ENCODE measurements at places on chromosomes 6 and 20.

DNA sequence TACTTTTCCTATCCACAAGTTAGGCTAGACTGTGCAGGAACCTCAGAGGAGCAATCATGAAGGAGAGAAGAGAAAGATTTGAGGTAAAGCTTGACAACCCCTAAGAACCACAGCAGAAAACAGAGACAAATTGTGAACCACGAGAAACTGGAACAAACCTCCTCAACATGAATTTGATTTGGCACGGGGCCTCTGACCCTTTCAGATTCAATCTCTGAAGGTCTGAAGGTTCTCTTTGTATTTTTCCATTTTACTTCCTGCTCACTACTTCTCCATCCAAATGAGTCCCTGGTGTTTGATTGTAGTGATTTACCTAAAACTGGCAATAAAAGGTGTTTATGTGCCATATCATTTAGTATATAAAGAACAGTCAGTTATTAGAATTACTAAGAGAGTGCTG, 126.1 kb upstream of the STXBP5 start:
- DNase-seq: no peak

DNA sequence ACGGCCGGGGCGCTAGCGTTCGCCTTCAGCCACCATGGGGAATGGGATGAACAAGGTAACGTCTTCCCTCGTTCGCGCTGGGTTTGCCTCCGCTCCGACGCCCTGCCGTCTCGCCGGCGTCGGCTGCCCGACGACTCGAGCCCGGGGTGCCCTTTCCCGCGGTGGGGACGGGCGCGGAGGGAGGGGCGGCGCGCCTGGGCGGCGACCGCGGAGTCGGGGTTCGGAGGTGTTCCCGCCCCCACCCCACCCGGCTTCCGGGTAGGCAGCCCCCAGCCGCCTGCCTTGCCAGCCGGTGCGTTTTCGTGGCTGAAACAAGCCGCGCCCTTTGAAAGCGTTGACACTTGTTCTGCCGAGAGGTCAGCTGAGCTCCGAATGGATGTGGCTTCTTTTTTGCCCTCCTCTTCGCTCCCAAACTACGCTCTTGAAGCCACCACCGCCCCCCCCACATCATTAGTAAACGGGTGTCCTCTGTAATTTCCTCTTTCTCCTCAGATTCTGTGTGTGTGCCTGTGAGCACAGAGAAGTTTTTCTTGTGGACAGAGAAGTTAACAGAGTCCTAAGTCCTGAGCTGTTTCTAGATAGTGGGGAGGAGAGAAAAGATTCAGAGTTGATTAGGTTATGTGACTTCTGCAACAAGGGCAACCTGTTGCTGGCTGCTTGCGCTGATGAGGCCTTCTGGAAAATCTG, 362 bp downstream of the DUSP22 start:
- no peak for DNase-seq

DNA sequence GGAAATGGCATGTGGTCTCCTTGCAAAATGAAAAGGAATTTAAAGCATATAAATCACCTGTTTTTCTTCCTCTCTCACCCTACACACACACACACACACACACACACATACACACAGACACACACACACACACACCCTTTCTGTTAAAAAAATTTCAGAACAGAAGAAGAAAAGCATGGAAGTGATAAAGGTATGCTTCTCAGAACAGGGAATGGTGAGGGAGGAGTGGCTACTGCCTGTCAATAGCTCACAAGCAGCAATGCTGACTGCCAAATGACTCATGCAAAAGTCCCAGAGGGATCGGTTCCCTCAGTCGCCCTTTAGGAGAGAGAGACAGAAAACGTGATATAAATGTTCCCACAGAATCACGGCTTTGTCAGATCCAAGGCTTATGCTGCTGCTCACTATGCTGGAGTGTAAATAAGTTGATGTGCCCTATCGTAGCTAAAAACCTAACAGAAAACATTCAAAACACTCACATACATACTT, 102.6 kb downstream of the IBTK start:
- DNase-seq: peak; percentile 75

GRCh38 chr6:30557683-30557981, 537 bp downstream of the PRR3 start:
- DNase-seq: peak; percentile 50

DNA sequence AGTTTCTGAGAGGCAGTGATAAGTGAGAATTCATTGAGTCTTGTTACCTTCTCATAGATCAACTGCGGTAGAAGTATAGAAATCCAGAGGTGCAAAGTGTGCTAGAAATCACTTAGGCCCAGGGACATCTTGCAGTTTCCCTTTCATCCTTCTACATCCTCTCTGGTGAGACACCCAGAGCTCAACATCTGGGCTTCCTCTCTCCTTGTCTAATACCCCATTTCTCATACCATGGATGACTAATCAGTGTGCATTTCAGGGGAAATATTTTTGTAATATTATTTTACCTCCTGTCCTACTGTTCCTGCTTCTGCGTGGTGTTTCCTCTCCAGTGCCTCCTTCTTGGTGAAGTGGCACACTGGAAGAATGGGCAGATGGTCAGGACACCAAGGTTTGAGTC, 322.4 kb downstream of the TFAP2B start:
- DNase-seq: no peak

DNA sequence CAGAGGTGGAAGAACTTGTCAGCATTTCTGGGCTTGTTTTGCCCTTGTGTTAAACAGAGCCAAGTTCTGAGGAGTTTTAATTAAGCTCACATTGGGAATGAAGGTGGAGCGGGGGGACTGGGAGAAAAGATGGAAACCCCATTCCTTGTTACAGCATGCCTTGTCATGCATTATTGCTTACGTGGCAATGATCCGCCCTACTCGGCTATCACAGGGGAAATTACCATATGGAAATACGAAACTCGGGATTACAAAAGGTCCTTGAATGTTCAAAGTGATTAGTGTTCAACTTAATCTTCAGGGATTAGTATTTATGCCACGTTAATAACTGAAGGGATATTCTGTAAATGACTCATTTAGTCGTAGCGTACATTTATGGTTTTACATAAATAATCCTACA, 86.4 kb downstream of the MAP3K7 start:
- no peak for DNase-seq

GRCh38 chr20:36113036-36113435, 41.5 kb upstream of the EPB41L1 start:
- DNase-seq: no peak

GRCh38 chr6:76703285-76703684, 630.8 kb upstream of the IMPG1 start:
- no peak for DNase-seq

GRCh38 chr6:1904466-1904799, 294.7 kb downstream of the FOXC1 start:
- DNase-seq: no peak

DNA sequence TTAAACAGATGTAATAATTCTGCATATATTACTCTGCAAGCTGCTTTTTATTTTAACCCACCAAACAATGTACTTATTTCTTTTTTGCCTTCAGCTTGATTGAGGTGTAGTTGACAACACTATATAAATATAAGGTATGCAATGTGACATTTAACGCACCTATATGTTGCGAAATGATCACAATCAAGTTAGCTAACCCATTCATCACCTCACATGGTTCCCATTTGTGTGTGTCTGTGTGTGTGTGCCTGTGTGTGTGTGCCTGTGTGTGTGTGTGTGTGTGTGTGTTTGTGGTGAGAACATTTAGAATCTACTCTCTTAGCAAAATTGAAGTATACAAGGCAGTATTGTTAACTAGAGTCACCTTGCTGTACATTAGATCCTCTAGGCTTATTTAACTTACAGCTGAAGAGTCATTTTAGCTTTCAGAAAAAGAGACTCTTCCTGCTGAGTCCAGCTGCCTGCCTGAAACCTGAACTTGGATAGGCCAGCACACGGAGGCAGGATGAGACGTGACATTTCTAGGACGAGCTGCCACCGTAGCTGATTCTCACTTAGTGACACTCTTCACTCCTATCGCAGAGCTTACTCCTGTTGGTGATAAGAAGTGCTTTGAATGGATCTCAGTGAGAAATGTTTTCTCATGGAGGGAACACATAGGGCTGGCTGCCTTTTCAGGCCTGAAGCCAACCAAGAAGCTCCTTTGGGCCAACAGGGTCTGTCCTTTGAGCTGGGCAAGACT, 126.5 kb upstream of the RIPOR2 start:
- DNase-seq: no peak

All from AG08395 (cell line).